ENCODE measurements at places on chromosomes 1 and 21. TPM values are rescaled to one million over a fixed set of nuclear protein-coding genes. Genes with fewer than 3 reads are reported as not detected.

The OR2C3 gene
- total RNA-seq: not detected

The OR2T29 gene
- total RNA-seq: not detected

The DYNLT5 gene
- total RNA-seq: not detected

The GJA9 gene
- total RNA-seq: 0.05 TPM

The ZNF648 gene
- not detected for total RNA-seq

The KISS1 gene
- 0.24 TPM for total RNA-seq

The PEAR1 gene
- 5.0 TPM for total RNA-seq

Data from A549 treated with dexamethasone at 1 μM for 4 hours (cell line).